ENCODE measurements at places on chromosomes 7 and 10. TPM values are rescaled to one million over a fixed set of nuclear protein-coding genes. Genes with fewer than 3 reads are reported as not detected.

The PROSER2 gene
- 0.83 TPM for total RNA-seq

The COX15 gene
- total RNA-seq = 34.2 TPM

The UBTD1 gene
- total RNA-seq = 1.6 TPM

The MEOX2 gene
- not detected for total RNA-seq

The MDFIC gene
- total RNA-seq = 27.8 TPM

The POU6F2 gene
- not detected for total RNA-seq

The AASS gene
- 5.1 TPM for total RNA-seq

The RGR gene
- not detected for total RNA-seq

The TEX47 gene
- not detected for total RNA-seq

The TMEM184A gene
- total RNA-seq = not detected

The SH2D4B gene
- total RNA-seq = 0.11 TPM

The GFRA1 gene
- total RNA-seq = not detected

GRCh38 chr10:79002336-79002735 lies 66.4 kb upstream of the ZMIZ1 start:
- no peak overlapping the region for H3K4me3 ChIP-seq
- no peak overlapping the region for H3K27ac ChIP-seq

GRCh38 chr7:4257146-4258111 lies 424.7 kb upstream of the FOXK1 start:
- peaks cover 3% of the 10 kb centered on the region for H3K27me3 ChIP-seq
- H3K27ac ChIP-seq = no peak overlapping the region
- H3K36me3 ChIP-seq = no peaks in the 10 kb centered on the region
- no peak overlapping the region for H3K4me3 ChIP-seq
- no peaks in the 10 kb centered on the region for H3K4me1 ChIP-seq
- no peak for DNase-seq

DNA sequence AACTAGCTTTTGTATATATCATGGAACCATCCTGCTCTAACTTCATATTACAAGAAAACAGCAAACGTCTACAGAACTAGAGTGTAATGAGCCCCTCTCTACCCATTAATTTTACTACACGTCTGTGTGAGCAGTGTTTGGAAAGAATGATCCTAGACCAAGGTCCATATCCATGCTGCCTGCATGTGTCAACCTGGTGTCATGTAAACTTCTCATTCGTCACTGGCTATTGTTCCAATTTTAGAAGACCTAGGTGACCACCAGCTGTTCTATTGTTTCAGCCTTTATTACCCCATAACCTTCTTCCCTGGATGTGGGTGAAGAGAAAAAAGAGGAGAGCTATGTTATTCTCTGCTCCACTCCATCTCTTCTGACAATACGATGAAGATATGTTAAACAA lies 77.1 kb downstream of the CREM start:
- no peak overlapping the region for H3K27ac ChIP-seq
- no peaks in the 10 kb centered on the region for H3K27me3 ChIP-seq
- H3K36me3 ChIP-seq = no peaks in the 10 kb centered on the region
- H3K4me3 ChIP-seq = no peak overlapping the region
- no peak for DNase-seq

DNA sequence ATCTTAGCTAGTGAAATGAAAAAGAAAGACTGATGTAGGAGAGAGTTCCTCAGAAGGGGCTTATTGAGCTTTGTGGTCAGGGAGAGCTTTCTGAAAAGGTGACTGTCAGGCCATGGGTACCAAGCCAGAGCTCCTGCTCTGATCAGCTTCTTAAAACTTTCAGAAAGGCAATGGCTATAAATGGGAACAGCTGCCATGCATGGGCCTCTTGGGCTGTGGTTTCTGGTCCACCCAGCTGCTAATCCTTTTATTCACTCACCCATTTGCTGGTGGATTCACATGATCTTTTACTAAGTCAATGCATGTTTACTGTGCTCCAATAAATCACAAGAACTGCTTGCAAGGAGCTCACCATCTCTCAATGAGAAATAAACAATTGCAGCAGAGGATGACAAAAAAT lies 60.1 kb upstream of the ZPBP start:
- peaks cover 37% of the 10 kb centered on the region for H3K4me1 ChIP-seq
- H3K27me3 ChIP-seq = no peaks in the 10 kb centered on the region
- no peaks in the 10 kb centered on the region for H3K36me3 ChIP-seq
- no peak overlapping the region for H3K4me3 ChIP-seq
- DNase-seq = no peak
- no peak overlapping the region for H3K27ac ChIP-seq

- no peak overlapping the region for H3K27ac ChIP-seq
- DNase-seq = no peak
- no peaks in the 10 kb centered on the region for H3K27me3 ChIP-seq
- peaks cover 24% of the 10 kb centered on the region for H3K4me1 ChIP-seq
Observed at GRCh38 chr10:124566222-124566888, 104.7 kb downstream of the LHPP start.

- DNase-seq = no peak
- H3K27me3 ChIP-seq = peaks cover 14% of the 10 kb centered on the region
- no peak overlapping the region for H3K27ac ChIP-seq
- peaks cover under 1% of the 10 kb centered on the region for H3K36me3 ChIP-seq
Observed at GRCh38 chr7:8353991-8354390, 79.4 kb upstream of the NXPH1 start.

DNA sequence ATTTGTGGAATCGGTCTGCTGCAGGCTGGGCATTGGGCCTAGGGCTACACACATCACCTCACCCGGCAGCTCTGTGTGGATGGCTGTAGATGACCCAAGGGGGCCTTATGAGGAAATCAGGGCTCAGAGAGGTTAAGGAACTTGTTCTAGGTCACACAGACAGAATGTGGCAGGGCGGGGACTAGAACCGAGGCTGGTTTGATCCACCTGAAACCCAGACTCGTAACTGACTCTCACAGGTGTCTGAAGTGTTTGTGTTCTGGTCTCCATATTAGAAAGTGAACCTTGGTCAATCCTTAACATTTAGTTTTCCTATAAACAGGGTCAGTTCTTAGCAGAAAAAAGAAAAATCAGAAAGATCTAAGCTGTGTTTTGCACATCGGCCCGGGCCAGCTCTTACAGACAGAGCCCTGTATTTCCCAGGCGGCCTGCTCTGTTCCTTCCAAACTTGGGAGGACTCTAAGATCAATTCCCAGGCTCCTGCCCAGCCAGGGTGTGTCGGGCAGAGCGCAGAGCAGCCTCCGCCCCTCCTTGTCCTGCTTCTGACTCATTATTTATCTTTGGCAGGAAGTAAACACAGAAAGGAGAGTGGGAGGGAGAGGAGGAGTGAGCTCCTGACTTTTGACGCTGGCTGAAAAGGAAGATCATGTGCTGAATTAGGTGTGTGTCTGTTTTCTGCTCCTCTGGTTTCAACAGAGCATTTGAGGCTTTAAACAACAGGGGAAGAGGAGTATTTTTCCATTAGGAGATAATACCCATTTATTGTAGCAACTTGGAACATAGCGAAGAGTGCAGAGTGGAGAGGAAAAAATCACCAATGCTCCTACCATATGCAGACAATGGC lies 74.1 kb downstream of the TACC2 start:
- H3K36me3 ChIP-seq = no peaks in the 10 kb centered on the region
- no peak overlapping the region for H3K27ac ChIP-seq
- no peak overlapping the region for H3K4me3 ChIP-seq
- no peaks in the 10 kb centered on the region for H3K4me1 ChIP-seq

DNA sequence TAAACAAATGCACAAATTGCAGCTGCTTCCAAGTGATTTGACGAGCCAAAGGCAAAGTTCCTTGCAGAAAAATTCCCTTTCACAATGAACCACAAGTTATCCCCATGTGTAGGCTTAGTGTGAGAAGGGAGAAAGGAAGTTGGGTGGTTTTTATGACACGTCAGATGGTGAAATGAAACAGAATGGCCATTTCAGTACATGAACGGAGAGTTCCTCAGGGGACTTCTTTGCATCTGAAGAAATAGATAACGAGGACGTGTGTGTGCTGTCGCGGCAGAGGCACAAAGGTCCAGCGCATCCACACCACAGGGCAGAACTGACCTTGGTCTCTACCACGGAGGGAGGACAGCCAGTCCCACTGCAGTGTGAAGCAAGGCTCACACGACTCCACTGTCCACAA lies 135.9 kb downstream of the PAXIP1 start:
- no peak overlapping the region for H3K27ac ChIP-seq
- H3K4me1 ChIP-seq = peaks cover 3% of the 10 kb centered on the region
- H3K4me3 ChIP-seq = no peak overlapping the region
- H3K36me3 ChIP-seq = no peaks in the 10 kb centered on the region

DNA sequence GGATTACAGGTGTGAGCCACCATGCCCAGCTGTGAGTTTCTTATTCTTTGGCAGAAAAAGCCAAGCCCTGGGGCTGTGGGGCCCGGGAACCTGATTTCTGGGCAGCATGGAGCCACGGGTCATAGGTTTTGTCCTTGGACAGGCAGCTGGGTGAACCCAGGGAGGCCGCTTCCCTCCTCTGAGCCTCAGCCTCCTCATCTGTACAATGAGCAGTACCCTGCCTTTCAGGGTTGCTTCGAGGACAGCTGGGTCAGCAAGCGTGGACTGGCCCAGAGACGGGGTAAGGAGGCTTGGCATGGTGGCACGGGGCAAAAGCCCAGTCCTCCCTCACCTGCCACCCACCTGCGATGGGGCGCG lies 84.1 kb upstream of the GNA12 start:
- DNase-seq = no peak
- no peak overlapping the region for H3K4me3 ChIP-seq
- no peaks in the 10 kb centered on the region for H3K4me1 ChIP-seq
- H3K27me3 ChIP-seq = no peaks in the 10 kb centered on the region
- H3K27ac ChIP-seq = no peak overlapping the region

GRCh38 chr7:132055336-132056120 lies 499.1 kb upstream of the PODXL start:
- no peak overlapping the region for H3K27ac ChIP-seq
- no peak overlapping the region for H3K4me3 ChIP-seq
- no peak for DNase-seq
- H3K36me3 ChIP-seq = no peaks in the 10 kb centered on the region
- H3K27me3 ChIP-seq = peaks cover 3% of the 10 kb centered on the region

- DNase-seq = no peak
- H3K36me3 ChIP-seq = no peaks in the 10 kb centered on the region
- H3K4me1 ChIP-seq = no peaks in the 10 kb centered on the region
- H3K27me3 ChIP-seq = peaks cover 2% of the 10 kb centered on the region
- no peak overlapping the region for H3K4me3 ChIP-seq
- no peak overlapping the region for H3K27ac ChIP-seq
Observed at GRCh38 chr10:27356738-27357137, 116.1 kb upstream of the ACBD5 start.

- H3K27ac ChIP-seq = no peak overlapping the region
- no peaks in the 10 kb centered on the region for H3K27me3 ChIP-seq
- no peak for DNase-seq
- H3K4me1 ChIP-seq = no peaks in the 10 kb centered on the region
Observed at GRCh38 chr10:4051641-4052151, 266.7 kb upstream of the KLF6 start.

DNA sequence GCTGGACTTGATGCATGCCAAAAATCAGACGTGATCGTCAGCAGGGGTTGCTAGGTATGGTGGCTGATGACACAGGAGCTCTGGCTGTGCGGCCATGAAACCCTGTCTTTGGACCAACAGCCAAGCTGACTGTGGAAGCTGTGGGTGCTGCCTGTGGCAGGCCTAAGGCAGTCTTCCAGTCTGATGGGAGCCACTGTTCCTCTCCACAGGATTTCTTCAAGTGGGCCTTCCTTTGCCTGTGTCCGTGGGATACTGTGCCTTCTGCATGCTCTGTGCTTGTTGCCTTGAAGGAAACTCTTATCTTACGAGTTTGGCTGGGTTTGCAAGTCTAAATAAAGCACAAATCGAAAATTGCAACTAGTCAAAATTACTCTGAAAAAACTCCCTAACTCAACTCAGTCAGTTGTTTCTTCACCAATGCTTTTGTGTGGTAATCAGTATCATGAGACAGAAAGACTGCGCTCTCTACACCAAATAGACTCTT lies 101.9 kb upstream of the PDLIM1 start:
- H3K4me3 ChIP-seq = no peak overlapping the region
- H3K27me3 ChIP-seq = peaks cover 10% of the 10 kb centered on the region
- H3K27ac ChIP-seq = no peak overlapping the region
- DNase-seq = no peak

DNA sequence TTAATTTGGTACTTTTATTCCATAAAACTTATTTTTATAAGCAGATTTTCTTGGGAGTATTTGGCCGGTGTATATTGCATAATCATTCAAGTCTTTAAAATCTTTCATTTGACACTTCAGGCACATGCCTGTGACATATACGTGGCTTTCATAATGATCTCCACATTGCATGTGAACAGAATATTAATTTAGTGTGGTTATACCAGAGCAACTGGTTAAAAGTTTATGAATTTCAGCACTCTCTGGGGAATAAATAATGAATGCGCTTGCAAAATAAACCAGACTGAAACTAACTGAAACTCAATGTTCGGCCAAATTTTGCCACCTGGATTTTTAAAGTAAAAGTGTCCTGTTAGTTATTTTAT lies 242.3 kb downstream of the GLI3 start:
- no peaks in the 10 kb centered on the region for H3K4me1 ChIP-seq
- H3K36me3 ChIP-seq = no peaks in the 10 kb centered on the region
- no peak for DNase-seq
- H3K4me3 ChIP-seq = no peak overlapping the region

DNA sequence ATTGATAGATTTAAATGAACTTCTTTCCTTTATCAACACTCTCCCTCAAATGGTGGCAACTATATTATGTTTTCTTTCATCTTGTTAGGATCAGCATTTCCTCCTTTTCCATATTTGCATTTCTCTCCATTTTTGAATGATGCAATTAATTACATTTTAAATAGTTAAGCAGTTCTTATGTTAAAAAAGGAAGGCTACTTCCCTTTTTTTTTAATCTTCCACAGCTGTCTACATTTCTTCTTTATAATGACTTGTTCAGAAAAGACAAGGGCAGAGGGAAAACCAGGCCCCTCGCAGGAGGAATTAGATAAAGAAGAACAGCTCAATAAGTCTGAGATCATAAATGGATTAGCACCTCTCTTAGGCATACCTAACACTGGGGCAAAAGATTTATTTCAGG lies 208.9 kb downstream of the ARL4A start:
- H3K27me3 ChIP-seq = peaks cover 2% of the 10 kb centered on the region
- no peak for DNase-seq
- H3K27ac ChIP-seq = no peak overlapping the region
- no peak overlapping the region for H3K4me3 ChIP-seq

Measured in naive thymus-derived CD8-positive, alpha-beta T cell (primary cell).